ENCODE measurements at places on chromosomes 4 and X. TPM values are rescaled to one million over a fixed set of nuclear protein-coding genes. Genes with fewer than 3 reads are reported as not detected.
A peak's percentile ranks its signal among the peaks of the same experiment; 100 is the strongest.

GRCh38 chr4:10673817-10674369, 10.7 kb downstream of the CLNK start:
- H3K27me3 ChIP-seq: no peaks in the 10 kb centered on the region
- H3K4me1 ChIP-seq: no peaks in the 10 kb centered on the region
- no peak for DNase-seq

Gene ADGRG4
- not detected for total RNA-seq

DNA sequence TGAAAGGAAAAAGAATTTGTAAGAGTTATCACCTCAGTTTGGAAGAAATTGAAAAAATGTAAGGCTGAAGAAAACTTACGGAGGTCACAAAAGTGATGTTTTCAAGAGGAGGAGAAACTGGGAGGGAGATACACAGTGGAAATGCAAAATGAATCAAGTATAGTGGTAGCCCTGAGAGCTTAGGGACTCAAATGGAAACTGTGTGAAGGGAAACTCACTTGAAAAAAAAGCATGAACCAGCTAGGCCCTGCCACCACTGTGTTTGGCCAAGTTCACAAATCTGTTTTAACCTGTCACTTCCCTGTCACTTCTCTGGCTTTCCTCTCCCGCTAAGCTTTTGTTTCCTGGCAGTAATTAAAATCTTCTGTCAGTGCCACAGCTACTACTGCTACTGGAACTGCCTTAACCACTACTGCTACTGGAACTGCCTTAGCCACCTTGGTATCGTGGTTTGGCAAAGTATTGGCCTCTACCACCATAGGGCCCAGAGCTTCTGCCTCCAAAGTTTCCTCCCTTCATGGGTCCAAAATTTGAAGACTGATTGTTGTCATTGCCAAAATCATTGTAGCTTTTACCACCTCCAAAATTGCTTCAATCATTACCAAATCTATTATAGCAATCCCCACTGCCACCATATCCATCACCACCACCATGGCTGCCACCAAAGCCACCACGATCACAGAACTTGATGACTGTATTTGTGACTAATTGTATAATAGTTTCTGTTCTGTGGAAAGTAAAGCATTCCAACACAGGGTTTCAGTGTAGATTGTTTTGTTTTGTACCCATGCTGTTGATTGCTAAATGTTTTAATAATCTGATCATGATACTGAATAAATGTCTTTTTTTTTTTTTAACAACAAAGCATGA, 41.5 kb downstream of the SMARCA5 start:
- DNase-seq: no peak
- peaks cover 55% of the 10 kb centered on the region for H3K36me3 ChIP-seq
- H3K27ac ChIP-seq: no peak overlapping the region
- H3K27me3 ChIP-seq: no peaks in the 10 kb centered on the region
- no peaks in the 10 kb centered on the region for H3K4me1 ChIP-seq

Gene ANTXR2
- total RNA-seq: 13.6 TPM

- H3K36me3 ChIP-seq: no peaks in the 10 kb centered on the region
- no peaks in the 10 kb centered on the region for H3K27me3 ChIP-seq
- H3K27ac ChIP-seq: no peak overlapping the region
- no peaks in the 10 kb centered on the region for H3K4me1 ChIP-seq
These were observed 50.3 kb upstream of the ENPP6 start for GRCh38 chr4:184267673-184268583.

- no peaks in the 10 kb centered on the region for H3K27me3 ChIP-seq
- H3K4me1 ChIP-seq: no peaks in the 10 kb centered on the region
- peak; percentile 89 for DNase-seq
- no peaks in the 10 kb centered on the region for H3K36me3 ChIP-seq
- no peak overlapping the region for H3K4me3 ChIP-seq
These were observed 568.6 kb upstream of the BOD1L1 start for GRCh38 chr4:14196131-14196530.

Gene PROM1
- 49.9 TPM for total RNA-seq

Gene TMEM150C
- 19.5 TPM for total RNA-seq

Gene PCDH11X
- total RNA-seq: 2.2 TPM
